ENCODE measurements at places on chromosomes 4 and X.

DNA sequence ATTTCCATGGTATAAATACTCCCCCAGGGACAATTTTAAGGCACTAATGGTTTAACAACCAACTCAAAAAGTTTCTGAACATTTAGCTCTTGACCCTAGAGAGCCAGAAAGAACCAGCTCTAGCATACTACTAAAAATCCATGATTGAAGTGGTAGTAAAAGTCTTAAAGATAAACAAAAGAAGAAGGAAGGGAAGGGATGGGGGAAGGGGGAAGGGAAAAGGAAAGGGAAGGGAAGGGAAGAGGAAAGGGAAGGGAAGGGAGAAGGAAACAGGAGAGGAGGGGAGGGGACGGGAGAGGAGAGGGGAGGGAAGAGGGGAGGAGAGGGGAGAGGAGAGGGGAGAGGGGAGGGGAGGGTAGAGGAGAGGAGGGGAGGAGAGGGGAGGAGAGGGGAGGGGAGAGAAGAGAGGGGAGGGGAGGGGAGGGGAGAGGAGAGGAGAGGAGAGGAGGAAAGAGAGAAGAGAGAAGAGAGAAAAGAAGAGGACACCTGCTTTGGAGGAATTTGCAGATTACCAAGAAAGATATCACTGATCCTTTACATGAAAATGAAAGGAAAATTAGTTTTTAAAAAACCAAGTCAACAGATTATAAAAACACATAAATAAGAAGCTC is 26.4 kb upstream of the FAM241A start:
- DNase-seq, result no peak

GRCh38 chr4:151934766-151935165 is 174.0 kb upstream of the GATB start:
- no peak for DNase-seq

GRCh38 chr4:151614561-151614960 is 146.2 kb downstream of the GATB start:
- no peak for DNase-seq

DNA sequence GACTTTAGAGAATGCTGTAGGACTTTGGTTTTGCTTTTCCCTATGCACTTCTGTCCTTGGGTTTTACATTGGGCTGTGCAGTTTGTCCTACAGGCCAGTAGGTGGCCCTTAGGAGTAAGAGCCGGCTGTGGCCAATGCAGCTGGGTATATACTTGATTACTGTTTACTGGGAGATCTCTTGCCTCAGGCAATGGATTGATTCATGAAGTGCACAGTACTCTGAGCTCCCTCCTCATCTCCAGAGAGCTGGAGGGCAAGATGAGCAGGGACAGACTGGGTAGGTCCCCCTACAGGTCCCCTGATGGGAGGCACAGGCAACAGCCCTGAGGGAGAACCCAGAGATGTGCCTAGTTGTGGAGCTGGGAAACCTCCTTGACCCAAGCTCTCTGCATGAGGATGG is 103.8 kb upstream of the QRFPR start:
- DNase-seq, result no peak

GRCh38 chr4:175970072-175970471 is 95.6 kb upstream of the WDR17 start:
- no peak for DNase-seq

GRCh38 chr4:45172636-45173035 is 446.3 kb upstream of the GNPDA2 start:
- no peak for DNase-seq

- DNase-seq, result no peak
Measured at GRCh38 chr4:77742054-77742453, 77.1 kb downstream of the CNOT6L start.

- DNase-seq, result no peak
Measured at GRCh38 chr4:158163941-158164767, 8.7 kb downstream of the GASK1B start.

GRCh38 chr4:53579826-53580225 is 11.5 kb downstream of the LNX1 start:
- no peak for DNase-seq

GRCh38 chrX:118219866-118220265 is 103.3 kb upstream of the KLHL13 start:
- no peak for DNase-seq

DNA sequence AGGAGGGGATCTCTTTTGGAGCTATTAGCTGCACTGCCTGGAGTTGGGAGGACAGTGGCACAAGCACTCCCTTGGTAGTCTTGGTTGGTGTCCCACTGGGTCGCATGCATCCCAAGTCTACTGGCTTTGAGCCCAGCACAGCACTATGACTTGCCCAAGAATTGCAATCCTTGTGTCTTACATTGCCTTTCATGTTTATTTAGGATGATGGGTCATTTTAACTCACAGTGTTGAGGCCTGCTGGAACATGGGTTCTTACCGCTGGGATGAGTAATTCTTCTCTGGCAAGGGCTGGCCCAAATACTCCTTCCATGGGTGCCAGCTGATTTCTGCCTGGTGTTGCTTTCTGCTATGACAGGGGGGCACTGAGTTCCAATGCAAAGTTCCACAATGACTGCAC is 185.5 kb downstream of the TEX13C start:
- no peak for DNase-seq

DNA sequence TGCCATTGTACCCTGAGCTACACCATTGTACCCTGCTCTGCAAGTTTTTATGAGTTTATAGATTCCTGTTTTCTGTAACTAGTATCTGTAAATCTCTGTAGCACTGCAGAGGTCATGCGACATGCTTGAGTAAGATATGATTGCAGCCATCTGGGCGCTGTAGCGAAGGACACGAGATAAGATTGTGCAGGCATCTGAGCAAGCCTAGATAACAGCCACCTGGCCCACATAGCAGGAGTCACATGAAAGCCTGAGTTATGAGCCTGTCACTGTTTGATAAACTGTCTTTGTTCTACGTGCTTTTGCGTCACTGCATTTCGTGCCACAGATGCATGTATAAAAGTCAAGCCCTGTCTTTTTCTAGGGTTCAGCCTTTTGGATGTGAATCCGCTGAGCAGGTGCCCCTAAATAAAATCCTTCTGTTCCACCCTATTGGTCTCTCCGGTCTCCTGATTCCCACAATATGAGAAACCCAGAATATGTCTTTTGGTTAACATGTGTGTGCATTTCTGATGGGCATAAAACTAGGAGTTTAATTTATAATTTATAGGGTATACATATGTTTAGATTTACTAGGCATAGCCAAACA is 327.6 kb upstream of the MAOA start:
- no peak for DNase-seq

Data from stimulated activated CD4-positive, alpha-beta T cell treated with anti-CD3 and anti-CD28 coated beads, TNF-alpha, amount 100 ng/mL, for 4 hours (primary cell).